ENCODE measurements at places on chromosomes 6 and 20. TPM values are rescaled to one million over a fixed set of nuclear protein-coding genes. Genes with fewer than 3 reads are reported as not detected.

Gene AKAP12
- total RNA-seq, result 88.1 TPM

Gene LYRM2
- total RNA-seq, result 14.5 TPM

DNA sequence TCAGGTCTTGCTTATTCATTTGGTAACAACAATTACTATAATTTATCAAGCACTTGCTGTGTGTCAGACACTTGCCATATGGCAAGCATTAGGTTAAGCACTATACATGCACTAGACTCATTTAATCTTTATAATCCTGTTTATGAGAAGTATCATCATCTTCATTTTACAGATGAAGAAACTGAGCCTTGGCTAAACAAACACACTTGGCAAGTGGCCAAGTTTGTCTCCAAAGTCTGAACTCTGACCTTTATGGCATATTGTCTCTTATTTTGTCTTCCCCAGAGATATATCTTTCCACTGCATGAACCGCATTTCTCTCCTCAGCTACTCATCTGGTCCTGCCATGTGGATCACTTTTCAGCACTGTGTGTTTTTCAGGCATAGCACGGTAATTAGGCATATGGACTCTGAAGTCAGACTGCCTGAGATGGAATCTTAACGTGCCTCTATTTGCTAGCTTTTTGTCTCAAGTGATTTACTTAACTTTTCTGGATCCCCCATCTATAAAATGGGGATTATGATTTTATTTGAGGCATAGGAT lies 4.7 kb downstream of the ADGRF5 start:
- DNase-seq, result no peak

- DNase-seq, result no peak
Measured at GRCh38 chr6:13913226-13914001, 11.3 kb upstream of the RNF182 start.

DNA sequence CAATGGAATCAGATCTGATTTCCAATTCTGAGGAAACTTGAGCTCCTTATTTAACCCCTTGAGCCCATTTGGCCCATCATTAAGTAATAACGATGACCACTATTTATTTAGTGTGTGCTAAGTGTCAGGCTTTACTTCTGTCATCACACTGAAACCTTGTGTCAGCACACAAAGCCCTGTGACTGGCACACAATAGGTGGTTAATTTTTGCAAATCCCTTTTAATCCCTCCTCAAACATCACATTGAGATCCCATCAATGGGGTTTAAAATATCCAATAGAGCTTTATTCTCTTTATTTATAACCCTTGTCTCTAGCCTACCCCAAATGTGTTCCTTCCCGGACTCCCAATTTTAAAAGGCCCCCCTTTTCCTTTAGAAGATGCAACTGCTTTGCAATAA lies 656.8 kb upstream of the CHD6 start:
- DNase-seq, result no peak

GRCh38 chr6:29734046-29735018 lies 11.1 kb downstream of the HLA-F start:
- no peak for DNase-seq

Measured in vagina (tissue), 2 donors.